ENCODE measurements at places on chromosomes 7 and 10.

GRCh38 chr7:44484482-44485313 is 5.8 kb downstream of the NUDCD3 start:
- DNase-seq = no peak

GRCh38 chr10:121457729-121458128 is 140.5 kb downstream of the FGFR2 start:
- DNase-seq = no peak

- no peak for DNase-seq
Measured at GRCh38 chr7:133470-133869, 58.9 kb upstream of the FAM20C start.

- DNase-seq = no peak
Measured at GRCh38 chr10:73095481-73096021, 1.1 kb downstream of the P4HA1 start.

- no peak for DNase-seq
Measured at GRCh38 chr10:557792-558328, 131.6 kb downstream of the DIP2C start.

DNA sequence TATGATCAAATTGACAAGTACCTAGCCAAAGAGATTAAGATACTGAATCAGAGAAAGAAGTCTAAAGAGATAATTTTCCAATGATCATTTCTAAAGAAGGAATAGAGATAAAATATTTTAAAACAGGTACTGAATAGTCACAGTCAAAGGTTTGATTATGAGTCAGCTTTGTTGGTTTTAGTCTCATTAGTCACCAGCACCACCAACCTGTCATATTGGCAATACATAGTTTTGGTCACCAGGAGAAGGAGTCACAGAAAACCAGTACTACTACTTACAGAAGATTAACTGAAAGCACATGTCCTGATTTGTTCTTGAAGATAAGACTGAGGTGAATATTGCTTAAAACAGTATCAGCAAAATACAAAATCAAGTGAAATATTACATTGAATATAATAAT is 34.6 kb downstream of the ZEB1 start:
- DNase-seq = no peak

- DNase-seq = no peak
Measured at GRCh38 chr7:134462337-134462925, 3.5 kb upstream of the AKR1B1 start.

DNA sequence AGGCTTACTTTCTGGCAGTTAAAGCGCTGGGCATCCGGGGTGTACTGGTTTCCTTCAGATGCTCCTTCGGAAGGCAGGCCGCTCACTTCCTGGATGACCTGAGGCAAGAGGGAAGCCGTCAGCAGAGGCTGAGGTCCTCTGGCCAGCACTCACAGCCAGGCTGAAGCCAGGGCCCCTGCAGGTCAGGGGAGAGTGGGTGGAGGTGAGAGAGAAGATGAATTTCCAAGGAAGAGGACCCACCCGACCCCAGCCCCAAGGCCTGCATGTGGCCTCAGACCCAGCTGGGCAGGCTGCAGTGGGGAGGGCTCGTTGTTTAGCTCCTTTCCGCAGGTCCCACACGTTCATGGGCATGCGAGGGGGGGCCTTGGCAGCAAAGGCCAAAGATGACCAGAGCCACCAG is 71.3 kb downstream of the VWA2 start:
- no peak for DNase-seq

- DNase-seq = no peak
Measured at GRCh38 chr7:74149071-74149470, 25.1 kb upstream of the EIF4H start.

GRCh38 chr7:12524794-12525386 is 45.6 kb upstream of the SCIN start:
- no peak for DNase-seq
